Fibroblast of lung (primary cell): ENCODE measurements at places on chromosomes 4 and X.

GRCh38 chr4:13584481-13584880 lies 40.2 kb upstream of the NKX3-2 start:
- DNase-seq, result no peak

GRCh38 chr4:52813546-52813945 lies 48.6 kb upstream of the RASL11B start:
- no peak for DNase-seq

- DNase-seq, result peak; percentile 92
Measured at GRCh38 chr4:173489514-173489913, 40.5 kb downstream of the HAND2 start.

- no peak for DNase-seq
Measured at GRCh38 chr4:105712766-105713165, 4.2 kb downstream of the GSTCD start.

GRCh38 chr4:54213001-54213400 lies 16.1 kb upstream of the PDGFRA start:
- DNase-seq, result no peak

DNA sequence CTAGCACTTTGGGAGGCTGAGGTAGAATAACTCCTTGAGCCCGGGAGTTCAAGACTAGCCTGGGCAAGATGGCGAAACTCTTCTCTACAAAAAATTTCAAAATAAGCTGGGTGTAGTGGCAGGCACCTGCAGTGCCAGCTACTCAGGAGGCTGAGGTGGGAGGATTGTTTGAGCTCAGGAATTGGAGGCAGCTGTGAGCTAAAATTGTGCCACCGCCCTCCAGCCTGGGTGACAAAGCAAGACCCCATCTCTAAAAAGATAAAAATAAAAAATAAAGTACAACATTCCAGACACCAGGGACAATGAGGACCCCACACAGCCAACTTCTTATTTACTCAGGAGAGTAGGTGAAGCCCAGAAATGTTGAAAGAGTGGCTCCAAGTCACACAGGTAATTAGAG lies 53.0 kb downstream of the APBB2 start:
- DNase-seq, result no peak

DNA sequence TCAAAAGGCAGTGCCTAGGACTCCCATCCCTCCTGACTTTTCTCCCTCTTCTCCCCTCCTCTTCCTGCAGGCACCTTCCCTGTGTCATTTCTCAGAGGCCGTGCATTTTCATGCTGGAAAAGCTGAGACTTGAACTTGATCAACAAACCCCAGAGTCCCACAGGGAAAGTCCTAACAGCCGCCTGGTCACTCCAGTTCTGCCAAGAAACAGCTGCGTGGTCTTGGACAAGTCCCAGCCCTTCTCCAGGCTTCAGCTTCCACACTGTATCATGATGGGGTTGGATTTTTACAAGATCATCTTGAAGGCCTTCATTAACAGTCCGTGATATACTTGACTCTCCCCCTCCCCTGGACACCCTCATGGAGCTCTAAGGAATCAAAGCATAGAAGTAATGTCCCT lies 366.0 kb downstream of the BCOR start:
- no peak for DNase-seq

- DNase-seq, result no peak
Measured at GRCh38 chrX:154029439-154029838, 9.7 kb upstream of the IRAK1 start.

DNA sequence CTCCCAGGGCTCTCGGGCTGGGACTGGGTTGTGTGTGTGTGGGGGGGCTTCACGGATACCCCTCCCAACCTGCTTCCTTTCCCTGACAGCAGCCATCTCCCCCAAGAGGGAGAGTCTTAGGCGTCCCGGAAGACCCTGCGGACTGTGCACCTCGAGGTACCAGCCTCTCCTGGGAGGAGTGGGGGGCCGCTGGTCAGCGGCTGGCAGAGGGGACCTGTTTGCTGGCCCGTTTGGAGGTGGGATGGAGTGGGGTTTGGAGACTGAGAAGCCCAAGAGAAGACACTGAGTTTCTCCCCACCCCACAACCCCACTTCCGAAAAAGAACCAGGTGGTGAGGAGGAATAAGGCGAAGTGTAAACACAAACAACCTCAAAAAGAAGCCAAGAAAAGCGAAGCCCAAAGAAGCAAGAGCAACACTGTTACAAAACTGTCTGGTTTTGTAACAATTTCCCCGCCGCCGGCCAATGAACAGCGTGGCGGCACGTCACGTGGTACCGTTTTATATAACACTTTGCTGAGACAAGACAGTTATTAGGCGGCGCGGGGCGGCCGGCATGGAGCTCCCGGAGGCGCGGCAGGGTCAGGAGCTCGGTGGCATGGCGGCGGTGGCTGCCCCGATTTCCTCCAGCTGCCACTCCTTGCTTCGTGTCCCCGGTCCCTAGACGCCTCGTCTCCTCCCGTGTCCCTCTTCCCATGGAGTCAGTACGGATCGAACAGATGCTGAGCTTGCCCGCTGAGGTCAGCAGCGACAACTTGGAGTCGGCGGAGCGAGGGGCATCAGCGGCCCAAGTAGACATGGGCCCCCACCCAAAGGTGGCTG lies at the start of gene LONRF3:
TSS of gene LONRF3 (plus strand) at position 531 of the 820 bp plus-strand sequence. CDS start at position 694, 163 bp downstream.
- DNase-seq, result peak; percentile 29

DNA sequence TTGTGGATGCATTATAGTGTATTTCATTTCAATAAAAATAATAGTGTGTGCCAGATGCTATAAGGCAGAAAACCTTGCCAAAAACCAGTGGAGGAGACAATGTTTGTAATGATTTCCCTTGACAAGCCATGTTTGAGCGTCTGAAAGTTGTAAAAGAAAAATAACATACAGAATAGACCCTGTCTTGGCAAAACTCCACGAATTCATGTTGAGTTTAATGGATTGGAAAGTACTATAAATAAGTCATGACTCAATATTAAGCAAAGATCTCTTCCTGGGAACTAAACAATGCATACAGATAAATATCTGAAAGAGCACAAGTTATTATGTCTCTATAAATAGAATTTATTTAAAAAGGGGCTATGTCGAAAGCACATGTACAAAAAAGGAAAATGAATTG lies 543.5 kb downstream of the GABRG1 start:
- no peak for DNase-seq

DNA sequence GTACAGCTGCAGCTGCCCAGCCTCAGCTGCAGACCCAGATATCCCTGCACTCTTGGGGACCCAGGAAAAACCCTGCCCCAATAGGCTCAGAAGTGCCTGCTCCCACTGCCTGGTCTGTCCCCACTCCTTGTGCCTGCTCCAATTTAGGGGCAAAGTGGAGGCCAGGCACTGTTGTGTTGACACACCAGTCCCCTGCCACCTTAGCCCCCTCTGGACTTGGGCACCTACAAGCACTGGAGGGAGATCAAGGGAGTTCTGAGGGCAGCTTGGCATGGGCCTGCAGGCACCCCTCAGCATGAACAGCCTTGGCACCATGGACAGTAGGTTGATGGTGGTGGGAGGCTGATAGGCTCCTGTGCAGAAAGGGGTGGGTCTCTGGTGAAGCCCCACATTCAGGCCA lies 2020.8 kb upstream of the ADGRL3 start:
- DNase-seq, result no peak
